ENCODE measurements at places on chromosomes 1 and 21.

GRCh38 chr1:39901714-39902459 is at the start of gene MYCL:
Gene MYCL (minus strand): TSS chr1:39901917. CDS start chr1:39901434, 483 bp downstream.
- ATAC-seq, result peak; percentile 76

- no peak for ATAC-seq
Observed at GRCh38 chr1:108569097-108569728, 9.3 kb downstream of the EEIG2 start.

DNA sequence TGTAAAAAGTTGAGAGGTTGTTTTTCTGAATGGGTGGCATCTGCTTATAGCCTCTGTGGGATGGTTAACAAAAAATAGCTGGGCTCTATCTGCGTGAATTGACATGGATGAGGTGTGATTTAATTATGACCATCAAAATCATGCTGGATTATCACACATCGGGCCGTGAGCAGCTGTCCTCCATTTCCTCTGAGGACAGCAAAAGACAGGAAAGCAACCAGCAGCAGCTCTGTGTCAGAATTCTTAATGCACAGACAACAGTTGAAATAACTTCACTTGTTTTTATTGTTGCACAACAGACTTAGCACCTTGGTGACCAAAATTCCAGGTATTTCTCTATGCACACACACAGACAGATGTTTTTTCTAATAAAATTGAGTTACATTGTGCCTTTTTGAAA is 54.5 kb upstream of the LAPTM5 start:
- ATAC-seq, result no peak

GRCh38 chr1:28111157-28111556 is 22.7 kb upstream of the EYA3 start:
- ATAC-seq, result no peak

- ATAC-seq, result no peak
Observed at GRCh38 chr1:59502009-59502691, 205.3 kb downstream of the FGGY start.

- ATAC-seq, result peak; percentile 38
Observed at GRCh38 chr21:37463083-37463801, 96.7 kb downstream of the DYRK1A start.

GRCh38 chr1:172630056-172630818 is 28.7 kb upstream of the FASLG start:
- no peak for ATAC-seq

DNA sequence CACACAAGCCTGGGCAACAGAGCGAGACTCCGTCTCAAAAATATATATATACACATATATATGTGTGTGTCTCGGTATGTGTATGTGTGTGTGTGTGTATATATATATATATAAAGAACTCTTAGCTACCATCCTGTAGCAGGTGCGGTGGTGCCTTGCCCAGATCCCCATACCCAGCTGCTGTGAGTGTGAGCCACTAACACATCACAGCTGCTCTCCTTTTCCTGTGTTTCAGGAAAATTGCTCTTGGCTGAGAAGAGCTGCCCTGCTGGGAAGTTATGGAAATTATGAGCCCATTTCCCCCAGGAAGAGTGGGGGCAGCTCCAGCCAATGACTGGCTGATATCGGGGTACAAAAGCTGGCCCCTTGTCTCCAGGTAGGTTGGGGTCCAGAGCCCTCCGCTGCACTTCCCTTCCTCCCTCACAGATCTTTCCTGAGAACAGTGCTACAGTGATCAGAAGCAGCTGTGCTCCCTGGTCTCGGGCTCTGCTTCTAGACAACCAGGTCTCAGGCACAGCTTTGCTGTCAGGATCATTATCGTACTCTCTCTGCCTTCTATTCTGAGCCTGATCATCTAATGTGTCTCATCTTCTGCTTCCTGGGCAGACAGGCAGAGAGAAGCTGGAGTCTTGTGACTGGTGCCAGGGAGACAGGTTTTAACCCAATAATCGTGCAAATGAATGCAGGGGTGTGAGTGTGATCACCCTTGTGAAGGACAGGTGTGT is 109.6 kb upstream of the ZNF678 start:
- peak; percentile 16 for ATAC-seq

DNA sequence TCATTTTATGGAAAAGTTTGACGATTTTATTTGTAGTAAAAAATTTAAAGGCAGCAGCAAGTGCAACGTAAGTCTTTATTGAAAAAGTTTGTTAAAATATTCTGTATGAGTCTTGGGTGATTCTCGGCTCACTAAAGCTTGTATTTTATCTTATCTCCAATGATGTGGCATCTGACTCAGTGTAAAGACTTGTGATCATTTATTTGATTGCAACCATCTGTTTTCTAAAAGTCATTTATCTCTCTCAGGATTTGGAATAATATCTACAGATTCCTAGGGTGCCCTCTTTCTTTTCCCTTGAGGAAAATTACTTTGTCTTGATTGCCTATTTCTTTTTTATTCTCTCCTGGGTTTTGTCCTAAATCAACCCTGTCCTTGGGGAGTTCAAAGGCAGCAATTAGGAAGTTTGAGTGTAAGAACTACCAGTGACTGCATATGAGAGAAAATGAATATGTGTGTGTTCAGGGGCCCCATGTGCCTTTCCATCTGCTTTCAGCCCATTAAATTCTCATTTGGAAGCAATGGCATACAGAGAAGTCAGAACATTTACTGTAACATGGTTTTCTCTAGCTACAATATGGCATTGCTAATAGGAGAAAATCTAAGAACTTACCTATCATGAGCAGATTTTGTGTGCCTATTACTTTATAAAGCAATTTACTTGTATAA is 575.0 kb upstream of the CHRM3 start:
- no peak for ATAC-seq

- no peak for ATAC-seq
Observed at GRCh38 chr1:41859686-41860085, 59.0 kb downstream of the HIVEP3 start.

- ATAC-seq, result peak; percentile 88
Observed at GRCh38 chr1:181117648-181118449, 29.3 kb downstream of the IER5 start.

DNA sequence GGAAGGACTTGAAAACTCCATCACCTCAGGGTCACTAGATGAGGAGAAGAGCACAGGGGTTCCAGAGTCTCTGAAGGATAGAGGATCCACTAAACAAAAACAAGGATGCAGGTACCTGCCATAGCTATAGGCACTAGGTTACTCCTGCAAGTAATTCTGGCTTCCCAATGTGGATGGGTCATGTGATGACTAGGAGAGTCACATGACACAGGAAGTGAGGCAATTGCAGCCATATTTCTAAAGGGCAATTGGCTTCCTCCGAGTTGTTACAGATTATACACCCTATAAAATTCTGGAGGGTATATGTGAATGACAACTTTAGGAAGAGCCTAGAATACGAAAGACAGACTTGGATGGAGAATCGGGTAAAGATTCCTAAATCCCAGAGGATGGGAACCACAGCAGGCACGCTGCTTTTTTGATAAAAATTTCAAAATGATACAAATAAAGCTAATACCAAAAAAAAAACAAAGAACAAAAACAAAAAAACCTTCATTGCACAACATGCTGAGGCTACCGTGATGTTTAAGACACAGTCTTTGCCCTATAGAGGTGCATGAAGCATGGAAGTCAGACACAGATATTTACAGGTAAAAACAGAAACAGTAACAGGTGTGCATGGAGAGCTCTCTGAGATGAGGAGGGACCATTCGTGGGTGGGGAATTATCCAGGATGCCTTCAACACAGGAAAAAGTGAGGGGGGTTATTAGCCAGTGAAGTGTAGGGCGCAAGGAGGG is 10.5 kb downstream of the MTX1 start:
- peak; percentile 60 for ATAC-seq

DNA sequence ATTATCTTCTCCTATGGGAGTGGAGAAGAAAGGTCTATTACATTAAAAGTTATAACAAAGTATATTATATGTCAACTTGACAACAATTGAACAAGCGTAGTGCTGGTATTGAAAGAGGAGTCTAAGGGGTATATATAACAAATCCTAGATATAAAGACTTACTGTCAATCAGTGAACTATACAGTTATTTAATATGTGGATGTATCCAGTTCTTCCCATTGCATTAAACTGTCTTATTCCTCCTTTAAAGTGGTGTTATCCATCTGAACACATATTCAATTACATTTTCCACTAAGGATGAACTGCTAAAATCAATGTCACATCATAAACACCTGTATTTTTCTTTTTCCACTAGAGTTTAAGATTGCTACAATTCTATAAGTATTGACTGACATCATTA is 438.8 kb downstream of the DPYD start:
- no peak for ATAC-seq

- ATAC-seq, result peak; percentile 63
Observed at GRCh38 chr1:169105434-169106094, 926 bp upstream of the ATP1B1 start.

GRCh38 chr1:44663417-44663816 is 10.9 kb downstream of the TMEM53 start:
- ATAC-seq, result no peak

DNA sequence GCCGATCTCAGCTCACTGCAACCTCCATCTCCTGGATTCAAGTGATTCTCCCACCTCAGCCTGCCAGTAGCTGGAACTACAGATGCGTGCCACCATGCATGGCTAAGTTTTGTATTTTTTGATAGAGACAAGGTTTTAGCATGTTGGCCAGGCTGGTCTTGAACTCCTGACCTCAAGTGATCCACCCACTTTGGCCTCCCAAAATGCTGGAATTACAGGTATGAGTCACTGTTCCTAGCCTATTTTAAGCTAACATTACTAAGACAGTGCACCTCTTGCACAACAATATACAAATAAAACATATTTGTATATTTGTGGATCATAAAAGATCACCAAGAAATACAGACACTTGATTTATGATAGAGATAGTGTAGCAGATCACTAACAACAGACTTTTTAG is 139.1 kb downstream of the DUSP10 start:
- ATAC-seq, result peak; percentile 58

DNA sequence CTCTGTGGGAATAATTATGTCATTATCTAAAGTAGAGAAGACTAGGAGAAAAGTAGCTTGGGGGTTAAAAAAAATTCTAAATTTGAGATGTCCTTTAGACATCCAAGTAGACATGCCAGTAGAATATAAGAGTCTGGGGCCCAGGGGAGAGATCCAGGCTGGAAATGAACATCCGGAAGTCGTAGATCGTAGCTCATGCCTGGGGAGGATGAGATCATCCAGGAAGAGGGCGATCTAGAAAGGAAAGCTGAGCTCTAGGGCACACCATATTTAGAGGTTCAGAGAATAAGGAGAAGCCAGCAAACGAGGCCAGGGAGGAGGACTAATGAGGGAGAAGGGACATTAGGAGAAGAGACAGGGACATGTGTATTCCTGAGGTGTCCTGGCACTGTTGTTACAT is 12.2 kb downstream of the NGF start:
- ATAC-seq, result peak; percentile 72

GRCh38 chr21:24832961-24833360 is 774.3 kb downstream of the MRPL39 start:
- no peak for ATAC-seq

GRCh38 chr1:24720152-24720551 is 25.1 kb upstream of the CLIC4 start:
- ATAC-seq, result no peak

- ATAC-seq, result peak; percentile 35
Observed at GRCh38 chr1:19456968-19457441, 28.3 kb downstream of the CAPZB start.

GRCh38 chr1:67393240-67393639 is 37.0 kb downstream of the SERBP1 start:
- ATAC-seq, result no peak

GRCh38 chr1:179029321-179029759 is 3.6 kb downstream of the FAM20B start:
- no peak for ATAC-seq

Measured in motor neuron (in vitro differentiated cells).